ENCODE measurements at places on chromosomes 16 and 17. TPM values are rescaled to one million over a fixed set of nuclear protein-coding genes. Genes with fewer than 3 reads are reported as not detected.

GRCh38 chr17:77851921-77852320 lies 106.6 kb upstream of the TNRC6C start:
- H3K36me3 ChIP-seq, result no peaks in the 10 kb centered on the region
- no peak for DNase-seq
- no peak overlapping the region for H3K4me3 ChIP-seq
- peaks cover 5% of the 10 kb centered on the region for H3K4me1 ChIP-seq
- no peak overlapping the region for H3K27ac ChIP-seq

GRCh38 chr17:35947156-35947585 lies 3.7 kb upstream of the LYZL6 start:
- H3K4me1 ChIP-seq, result no peaks in the 10 kb centered on the region
- H3K4me3 ChIP-seq, result no peak overlapping the region
- DNase-seq, result peak; percentile 69
- no peaks in the 10 kb centered on the region for H3K27me3 ChIP-seq
- H3K36me3 ChIP-seq, result no peaks in the 10 kb centered on the region

TBC1D3 gene
- total RNA-seq, result 3.9 TPM

DNA sequence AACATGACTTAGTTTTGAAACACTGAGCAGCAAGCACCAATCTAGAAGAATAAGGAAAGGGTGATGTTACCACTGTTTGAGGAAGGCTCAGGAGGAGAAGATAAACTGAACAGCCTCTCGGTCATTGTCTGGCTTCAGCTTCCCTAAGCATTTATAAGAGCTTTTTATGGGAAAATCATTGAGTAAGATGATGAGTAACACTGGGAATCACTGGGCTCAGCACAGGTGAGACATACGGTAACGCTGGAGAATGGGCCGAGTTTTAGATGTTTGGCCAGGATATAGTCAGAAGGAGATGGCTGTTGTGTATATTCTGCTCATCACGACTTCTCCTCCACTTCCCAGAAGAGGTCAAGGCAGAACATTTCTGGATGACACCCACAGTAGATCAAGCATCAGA lies 42.2 kb upstream of the ALOX12 start:
- H3K4me1 ChIP-seq, result peaks cover 2% of the 10 kb centered on the region
- no peaks in the 10 kb centered on the region for H3K36me3 ChIP-seq
- no peak for DNase-seq

GRCh38 chr16:31363721-31364120 lies 8.7 kb downstream of the ITGAX start:
- no peaks in the 10 kb centered on the region for H3K27me3 ChIP-seq
- peak overlapping the region; percentile 54 for H3K27ac ChIP-seq
- no peaks in the 10 kb centered on the region for H3K36me3 ChIP-seq
- H3K4me3 ChIP-seq, result peak overlapping the region; percentile 35
- H3K4me1 ChIP-seq, result peaks cover 49% of the 10 kb centered on the region
- no peak for DNase-seq

- no peak overlapping the region for H3K4me3 ChIP-seq
- H3K4me1 ChIP-seq, result no peaks in the 10 kb centered on the region
- H3K27me3 ChIP-seq, result no peaks in the 10 kb centered on the region
- no peak overlapping the region for H3K27ac ChIP-seq
- DNase-seq, result no peak
Observed at GRCh38 chr16:78317564-78318240, 218.2 kb downstream of the WWOX start.

PPY gene
- not detected for total RNA-seq

Data from natural killer cell treated with Interleukin-12 subunit alpha and Interleukin-12 subunit beta and Interleukin-15 and Interleukin-18, amount 100 ng/mL, for 72 hours (primary cell).